Fibroblast of pulmonary artery (primary cell): ENCODE measurements at places on chromosomes 11 and 22.

- DNase-seq, result no peak
Observed at GRCh38 chr11:6674219-6674597, 8.9 kb downstream of the MRPL17 start.

DNA sequence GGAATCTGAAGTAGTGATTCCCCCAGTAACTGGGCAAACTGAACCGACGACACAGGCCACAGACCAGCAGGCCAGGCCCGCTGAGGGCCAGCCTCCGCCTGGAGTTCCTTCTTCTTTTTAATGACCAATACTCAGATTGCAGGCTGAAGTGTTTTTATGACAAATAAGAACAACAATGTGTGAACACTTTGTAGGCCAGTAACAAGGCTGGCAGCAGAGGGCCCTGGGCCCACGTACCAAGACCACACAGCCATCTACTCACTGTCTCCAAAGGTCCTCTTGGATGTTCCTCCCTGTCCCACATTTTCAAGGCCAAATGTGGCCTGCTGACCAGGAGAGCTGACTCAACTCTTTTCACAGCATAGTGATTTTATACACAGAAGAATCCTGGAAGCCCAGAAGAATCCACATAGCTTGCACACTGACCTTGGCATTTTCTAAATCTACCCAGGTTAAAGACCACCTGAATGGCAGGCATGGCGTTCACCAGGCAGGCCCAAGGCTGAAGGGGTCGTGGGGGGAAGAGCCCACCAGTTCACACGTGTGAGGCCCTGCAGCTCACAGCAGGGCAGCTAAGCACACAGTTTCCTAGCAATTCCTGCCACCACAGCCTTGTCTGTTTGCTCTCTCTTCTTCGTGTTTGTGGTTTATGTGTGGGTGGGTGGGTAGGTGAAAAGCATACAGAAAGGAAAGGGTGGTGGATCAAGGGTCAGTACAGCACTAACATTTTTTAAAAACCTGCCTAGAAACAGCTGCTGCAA, 13.3 kb downstream of the SMCO4 start:
- no peak for DNase-seq

GRCh38 chr22:34344702-34345101, 424.4 kb upstream of the LARGE1 start:
- no peak for DNase-seq

- no peak for DNase-seq
Observed at GRCh38 chr11:61706452-61707400, 26.5 kb downstream of the DAGLA start.

- no peak for DNase-seq
Observed at GRCh38 chr11:12216041-12216451, 105.7 kb downstream of the MICAL2 start.

GRCh38 chr22:47996446-47996857, 1234.0 kb downstream of the TBC1D22A start:
- DNase-seq, result no peak

DNA sequence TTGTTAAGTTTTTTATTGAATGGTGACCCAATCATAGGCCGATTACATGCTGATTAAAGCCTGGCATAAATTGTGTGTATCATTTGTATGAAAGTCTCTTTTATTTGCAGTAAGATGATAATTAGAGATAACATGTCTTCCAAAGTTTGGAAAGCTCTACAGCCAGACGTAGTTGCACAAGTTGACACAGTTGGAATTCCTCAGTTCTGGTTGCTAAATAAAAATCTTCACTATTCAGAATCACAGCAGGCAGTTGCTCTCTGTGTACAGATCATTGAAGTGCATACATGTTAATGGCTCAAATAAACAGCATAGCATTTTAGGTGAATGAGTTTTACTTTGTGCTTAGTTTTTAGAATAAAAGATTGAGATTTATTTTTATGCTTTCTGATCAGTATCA, 69.5 kb downstream of the ARHGAP42 start:
- DNase-seq, result peak; percentile 50

DNA sequence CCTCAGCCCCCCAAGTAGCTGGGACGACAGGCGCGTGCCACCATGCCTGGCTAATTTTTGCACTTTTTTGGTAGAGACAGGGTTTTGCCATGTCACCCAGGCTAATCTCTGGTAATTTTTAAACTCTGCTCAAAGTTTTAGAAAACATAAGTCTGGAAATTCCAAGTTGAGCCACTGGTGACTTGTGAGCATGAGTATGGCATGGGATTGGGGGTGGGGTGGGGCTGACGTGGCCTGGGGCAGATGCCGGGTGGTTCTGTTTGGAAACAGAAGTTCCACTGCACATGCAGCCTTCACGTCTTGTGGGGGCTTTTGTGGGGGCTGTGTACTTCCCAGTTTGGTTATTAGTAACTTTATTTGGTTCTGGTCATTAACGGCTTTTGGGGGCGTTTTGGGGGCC, 67.3 kb downstream of the PTPRJ start:
- DNase-seq, result no peak

GRCh38 chr11:44628730-44629700, 63.6 kb downstream of the CD82 start:
- DNase-seq, result no peak

GRCh38 chr22:27802346-27803073, 954 bp upstream of the MN1 start:
- DNase-seq, result no peak

DNA sequence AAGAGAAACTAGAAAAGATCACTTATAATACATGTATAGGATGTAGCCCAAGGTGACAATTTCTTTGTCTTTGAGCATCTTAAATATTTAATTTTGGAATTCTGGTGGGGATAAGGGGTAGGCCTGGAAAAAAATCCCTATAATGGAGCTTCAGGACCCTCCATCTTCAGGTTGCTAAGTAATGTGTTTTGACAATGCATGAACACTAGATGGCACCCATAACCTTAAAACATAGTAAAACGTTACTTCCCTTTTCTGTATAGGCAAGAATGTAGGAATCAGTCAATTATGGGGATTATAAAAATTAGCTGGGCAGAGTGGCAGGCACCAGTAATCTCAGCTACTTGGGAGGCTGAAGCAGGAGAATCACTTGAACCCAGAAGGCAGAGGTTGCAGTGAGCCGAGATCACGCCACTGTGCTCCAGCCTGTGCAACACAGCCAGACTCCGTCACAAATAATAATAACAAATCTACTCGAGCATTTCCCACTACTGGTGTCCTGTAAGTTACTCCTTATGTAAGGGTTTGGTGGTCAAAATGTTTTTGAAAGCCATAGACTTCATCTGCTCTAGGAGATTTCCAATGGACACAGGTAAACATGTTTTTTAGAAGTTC, 541.9 kb upstream of the CCDC90B start:
- DNase-seq, result peak; percentile 62
